ENCODE measurements at places on chromosomes 4 and X.

DNA sequence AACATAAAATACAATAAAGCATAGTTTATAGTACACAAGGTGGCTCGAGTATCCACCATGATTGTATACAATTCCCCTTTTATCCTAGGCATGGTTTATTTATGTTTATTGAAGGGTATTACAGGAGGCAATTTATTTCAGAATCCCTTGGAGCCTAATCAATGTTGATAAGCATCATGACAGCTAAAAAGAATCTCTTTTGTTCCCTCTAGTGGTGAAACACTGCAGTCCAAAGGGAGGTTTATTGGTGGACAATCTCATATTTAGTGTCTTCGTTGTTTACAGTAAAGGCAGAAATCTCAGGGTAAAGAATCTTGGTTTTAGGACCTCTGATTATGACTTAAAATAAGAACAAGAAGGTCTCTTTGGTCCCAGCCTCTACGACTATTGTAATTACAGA, 1712.5 kb downstream of the C4orf33 start:
- H3K4me3 ChIP-seq = no peak overlapping the region
- peak; percentile 61 for DNase-seq
- H3K27me3 ChIP-seq = no peaks in the 10 kb centered on the region
- no peak overlapping the region for H3K27ac ChIP-seq
- peaks cover 14% of the 10 kb centered on the region for H3K4me1 ChIP-seq

DNA sequence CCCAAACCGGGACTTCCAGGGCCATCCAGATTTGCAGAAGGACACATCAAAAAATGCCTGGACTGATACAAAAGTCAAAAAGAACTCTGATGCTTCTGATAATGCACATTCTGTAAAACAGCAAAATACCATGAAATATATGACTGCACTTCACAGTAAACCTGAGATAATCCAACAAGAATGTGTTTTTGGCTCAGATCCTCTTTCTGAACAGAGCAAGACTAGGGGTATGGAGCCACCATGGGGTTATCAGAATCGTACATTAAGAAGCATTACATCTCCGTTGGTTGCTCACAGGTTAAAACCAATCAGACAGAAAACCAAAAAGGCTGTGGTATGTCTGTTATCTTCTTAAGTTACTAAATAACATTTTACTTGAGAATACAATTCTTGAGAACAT, 9.2 kb downstream of the PLK4 start:
- peaks cover 21% of the 10 kb centered on the region for H3K36me3 ChIP-seq
- H3K27me3 ChIP-seq = no peaks in the 10 kb centered on the region

GRCh38 chr4:8502836-8503585, 62.4 kb downstream of the TRMT44 start:
- H3K36me3 ChIP-seq = no peaks in the 10 kb centered on the region
- peaks cover 73% of the 10 kb centered on the region for H3K27me3 ChIP-seq
- H3K27ac ChIP-seq = no peak overlapping the region
- no peak overlapping the region for H3K4me3 ChIP-seq

DNA sequence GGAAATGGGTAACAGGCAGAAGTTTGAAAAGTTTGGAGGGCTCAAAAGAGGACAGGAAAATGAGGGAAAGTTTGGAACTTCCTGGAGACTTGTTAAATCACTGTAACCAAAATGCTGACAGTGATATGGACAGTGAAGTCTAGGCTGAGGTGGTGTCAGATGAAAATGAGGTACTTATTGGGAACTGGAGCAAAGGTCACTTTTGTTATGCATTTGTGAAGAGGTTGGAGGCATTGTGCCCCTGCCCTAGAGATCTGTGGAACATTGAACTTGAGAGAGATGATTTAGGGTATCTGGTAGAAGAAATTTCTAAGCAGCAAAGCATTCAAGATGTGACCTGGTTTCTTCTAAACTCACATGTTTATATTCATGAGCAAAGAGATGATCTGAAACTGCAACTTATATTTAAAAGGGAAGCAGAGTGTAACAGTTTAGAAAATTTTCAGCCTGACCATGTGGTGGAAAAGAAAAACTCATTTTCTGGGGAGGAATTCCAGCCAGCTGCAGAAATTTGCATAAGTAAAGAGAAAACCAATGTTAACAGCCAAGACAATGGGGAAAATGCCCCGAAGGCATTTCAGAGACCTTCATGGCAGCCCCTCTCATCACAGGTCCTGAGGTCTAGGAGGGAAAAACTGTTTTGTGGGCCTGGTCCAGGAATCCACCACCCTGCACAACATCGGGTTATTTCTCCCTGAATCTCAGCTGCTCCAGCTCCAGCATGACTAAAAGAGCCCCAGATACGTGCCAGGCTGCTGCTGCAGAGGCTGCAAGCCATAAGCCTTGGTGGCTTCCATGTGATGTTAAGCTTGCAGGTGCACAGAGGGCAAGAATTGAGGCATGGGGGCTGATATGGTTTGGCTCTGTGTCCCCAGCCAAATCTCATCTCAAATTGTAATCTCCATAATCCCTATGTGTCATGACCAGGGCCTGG, 632.5 kb upstream of the GNPDA2 start:
- no peak overlapping the region for H3K4me3 ChIP-seq
- no peak for DNase-seq
- no peaks in the 10 kb centered on the region for H3K36me3 ChIP-seq

- no peaks in the 10 kb centered on the region for H3K36me3 ChIP-seq
- H3K27ac ChIP-seq = no peak overlapping the region
- H3K4me3 ChIP-seq = no peak overlapping the region
- DNase-seq = no peak
These were observed 872.9 kb upstream of the PCDH10 start for GRCh38 chr4:132276185-132276584.

DNA sequence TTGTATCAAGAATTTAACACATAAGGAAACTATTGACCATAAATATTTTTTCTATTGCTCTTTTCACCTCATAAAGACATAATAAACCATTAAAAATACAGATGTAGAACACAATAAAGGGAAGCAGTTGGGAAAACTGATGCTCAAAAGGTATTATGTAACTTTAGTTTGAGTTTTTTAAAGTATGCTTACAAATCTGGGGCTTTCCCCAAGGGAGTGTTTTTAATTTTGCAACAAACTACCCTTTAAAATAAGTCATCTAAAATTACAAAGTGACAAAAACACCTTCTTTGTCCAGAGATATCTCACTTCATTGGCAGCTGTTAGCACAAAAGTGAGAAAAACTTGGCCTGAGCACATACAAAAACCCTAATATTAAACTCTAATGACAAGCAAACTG, 55.0 kb downstream of the PRDM5 start:
- no peak overlapping the region for H3K27ac ChIP-seq
- H3K27me3 ChIP-seq = no peaks in the 10 kb centered on the region
- H3K36me3 ChIP-seq = no peaks in the 10 kb centered on the region
- H3K4me1 ChIP-seq = no peaks in the 10 kb centered on the region
- no peak overlapping the region for H3K4me3 ChIP-seq

GRCh38 chrX:151973851-151974335, 583 bp downstream of the GABRE start:
- DNase-seq = no peak
- H3K27me3 ChIP-seq = no peaks in the 10 kb centered on the region
- H3K36me3 ChIP-seq = no peaks in the 10 kb centered on the region
- H3K27ac ChIP-seq = no peak overlapping the region
- H3K4me1 ChIP-seq = no peaks in the 10 kb centered on the region

DNA sequence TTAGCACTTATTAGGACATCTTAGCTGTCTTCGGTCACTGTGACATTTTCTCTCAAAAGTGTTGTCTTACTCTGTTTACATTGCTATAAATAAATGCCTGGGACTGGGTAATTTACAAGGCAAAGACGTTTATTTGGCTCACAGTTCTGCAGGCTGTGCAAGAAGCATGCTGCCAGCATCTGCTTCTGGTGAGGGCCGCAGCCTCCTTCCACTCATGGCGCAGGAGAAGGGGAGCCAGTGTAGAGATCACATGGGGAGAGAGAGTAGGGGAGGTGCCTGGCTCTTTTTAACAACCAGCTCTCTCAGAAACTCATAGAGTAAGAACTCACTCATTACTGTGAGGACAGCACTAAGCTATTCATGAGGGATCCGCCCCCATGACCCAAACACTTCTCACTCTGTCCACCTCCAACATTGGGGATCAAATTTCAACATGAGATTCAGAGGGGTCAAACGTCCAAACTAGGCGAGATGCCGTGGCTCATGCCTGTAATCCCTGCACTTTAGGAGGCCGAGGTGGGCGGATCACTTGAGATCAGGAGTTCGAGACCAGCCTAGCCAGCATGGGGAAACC, 43.5 kb upstream of the HERC6 start:
- no peak overlapping the region for H3K27ac ChIP-seq
- H3K36me3 ChIP-seq = no peaks in the 10 kb centered on the region
- H3K27me3 ChIP-seq = no peaks in the 10 kb centered on the region
- H3K4me1 ChIP-seq = no peaks in the 10 kb centered on the region
- no peak for DNase-seq
- H3K4me3 ChIP-seq = no peak overlapping the region

DNA sequence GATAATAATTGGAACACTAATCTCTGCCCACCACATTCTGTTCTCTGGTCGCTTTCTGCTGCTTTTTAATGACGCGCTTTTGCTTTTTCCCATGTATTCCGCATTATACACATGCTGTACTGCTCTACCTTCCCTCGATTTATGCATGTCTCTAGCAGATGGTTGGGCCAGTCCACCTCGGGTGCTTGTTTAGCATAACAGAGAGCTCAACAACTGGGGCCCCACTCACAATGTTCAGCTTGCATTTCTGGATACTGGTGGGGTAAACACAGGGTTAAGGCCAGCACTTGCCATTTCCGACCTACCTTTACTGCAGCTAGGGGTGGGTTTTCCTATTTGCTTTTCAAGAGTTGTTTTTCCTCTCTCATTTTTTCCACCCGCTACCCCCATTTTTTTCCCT, 255.8 kb downstream of the SOX3 start:
- H3K4me1 ChIP-seq = no peaks in the 10 kb centered on the region
- no peak overlapping the region for H3K4me3 ChIP-seq
- H3K27me3 ChIP-seq = no peaks in the 10 kb centered on the region
- no peak for DNase-seq
- no peak overlapping the region for H3K27ac ChIP-seq

- no peaks in the 10 kb centered on the region for H3K4me1 ChIP-seq
- DNase-seq = no peak
- H3K27ac ChIP-seq = no peak overlapping the region
- no peak overlapping the region for H3K4me3 ChIP-seq
These were observed 6.1 kb upstream of the EFHC2 start for GRCh38 chrX:44349561-44349960.

DNA sequence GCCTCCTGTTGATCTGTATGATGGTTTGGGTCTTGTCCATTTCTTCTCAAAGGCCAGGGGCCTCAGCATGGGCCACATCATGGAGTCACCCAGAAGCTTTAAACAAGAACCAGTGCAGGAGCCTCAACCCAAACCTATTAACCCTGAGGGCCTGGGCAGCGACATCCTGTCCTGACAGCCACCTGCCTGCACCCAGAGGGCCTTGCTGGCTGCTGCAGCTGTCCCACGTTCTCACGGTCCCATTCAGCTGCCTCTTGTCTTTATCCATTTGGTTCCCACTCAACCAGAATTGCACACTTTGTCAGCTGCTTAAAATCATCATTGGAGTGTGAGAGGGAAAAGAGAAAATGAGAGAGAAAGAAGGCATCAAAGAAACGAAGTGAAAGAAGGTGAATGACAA, 21.6 kb downstream of the C4orf50 start:
- no peak for DNase-seq
- H3K27me3 ChIP-seq = peaks cover 16% of the 10 kb centered on the region
- no peak overlapping the region for H3K27ac ChIP-seq
- H3K4me1 ChIP-seq = peaks cover 5% of the 10 kb centered on the region

GRCh38 chr4:170526471-170526870, 436.7 kb upstream of the AADAT start:
- H3K27me3 ChIP-seq = no peaks in the 10 kb centered on the region
- no peak overlapping the region for H3K27ac ChIP-seq
- no peak overlapping the region for H3K4me3 ChIP-seq
- H3K4me1 ChIP-seq = no peaks in the 10 kb centered on the region
- no peak for DNase-seq
- H3K36me3 ChIP-seq = no peaks in the 10 kb centered on the region

- peak overlapping the region; percentile 84 for H3K4me3 ChIP-seq
- DNase-seq = no peak
- no peaks in the 10 kb centered on the region for H3K27me3 ChIP-seq
- peaks cover 3% of the 10 kb centered on the region for H3K4me1 ChIP-seq
These were observed 1.8 kb downstream of the NOP14 start for GRCh38 chr4:2961421-2961810.

DNA sequence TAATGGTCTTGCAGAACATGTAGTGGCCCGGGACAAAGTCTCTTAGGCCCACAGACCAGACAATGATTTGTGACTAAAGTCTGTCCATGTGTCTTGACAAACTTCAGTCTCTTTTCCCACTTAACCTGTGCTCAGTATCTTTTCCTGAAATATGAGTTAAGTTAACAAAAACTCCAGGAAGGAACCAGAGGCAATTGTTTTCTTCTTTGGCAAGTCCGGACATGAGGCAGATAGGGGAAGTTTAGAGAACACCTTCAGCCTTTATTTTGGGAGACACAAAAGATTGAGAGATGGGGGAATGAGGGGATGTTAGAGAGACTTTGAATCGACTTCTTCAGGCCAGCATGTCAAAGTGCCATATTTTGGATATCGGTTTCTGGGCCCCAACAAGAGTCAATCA, 80.2 kb upstream of the FRMPD4 start:
- H3K27ac ChIP-seq = no peak overlapping the region
- no peak overlapping the region for H3K4me3 ChIP-seq
- no peaks in the 10 kb centered on the region for H3K36me3 ChIP-seq
- no peaks in the 10 kb centered on the region for H3K27me3 ChIP-seq
- no peaks in the 10 kb centered on the region for H3K4me1 ChIP-seq

GRCh38 chr4:86968547-86968946, 33.7 kb downstream of the AFF1 start:
- no peak for DNase-seq
- no peak overlapping the region for H3K4me3 ChIP-seq
- H3K4me1 ChIP-seq = peaks cover 16% of the 10 kb centered on the region
- no peaks in the 10 kb centered on the region for H3K27me3 ChIP-seq
- no peak overlapping the region for H3K27ac ChIP-seq
- H3K36me3 ChIP-seq = no peaks in the 10 kb centered on the region
